NCI-H226 (cell line): ENCODE measurements at places on chromosomes 6 and 20.

DNA sequence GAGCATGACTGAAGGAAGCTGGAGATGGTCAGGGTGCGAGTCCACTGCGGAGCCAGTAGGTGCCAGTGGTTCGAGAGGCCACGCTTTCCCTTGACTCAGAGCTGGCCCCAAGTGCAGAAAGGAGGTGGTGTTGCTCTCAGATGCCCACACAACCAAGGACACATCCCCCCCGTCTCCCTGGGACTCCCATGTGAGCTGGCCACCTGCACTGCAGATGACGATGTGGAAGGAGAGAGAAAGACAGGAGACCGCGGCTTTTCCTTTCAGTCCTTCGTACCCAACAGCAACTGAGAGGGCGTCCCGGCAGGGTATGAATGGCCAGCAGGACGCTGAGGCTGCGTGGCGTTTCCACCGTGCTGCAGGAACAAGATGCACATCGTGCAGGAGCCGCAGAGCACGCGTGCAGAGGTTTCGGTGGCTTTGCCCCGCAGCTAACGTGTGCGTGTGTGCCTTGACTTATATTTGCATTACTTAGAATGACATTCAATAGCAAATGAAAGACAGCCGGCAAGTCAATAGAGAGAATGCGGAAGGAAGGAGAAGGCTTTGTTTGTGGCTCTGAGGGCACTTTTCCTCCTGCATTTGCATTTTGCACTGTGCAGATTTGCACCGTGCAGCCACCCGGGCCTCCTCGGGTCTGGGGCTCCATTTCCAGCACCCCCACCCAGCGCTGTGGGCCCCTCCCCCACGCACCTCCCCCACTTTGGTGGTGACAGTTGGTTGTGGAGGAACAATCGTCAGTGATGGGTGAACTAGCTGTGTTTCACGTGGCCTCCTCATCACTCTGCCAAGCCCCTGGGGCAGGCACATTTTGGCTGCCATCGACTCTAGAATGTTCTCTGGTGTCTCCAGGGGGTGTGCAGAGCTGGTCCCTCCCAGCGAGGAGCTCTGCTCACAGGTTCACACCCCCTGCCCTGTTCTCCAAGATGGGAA is 26.4 kb upstream of the BHLHE23 start:
- DNase-seq = no peak

DNA sequence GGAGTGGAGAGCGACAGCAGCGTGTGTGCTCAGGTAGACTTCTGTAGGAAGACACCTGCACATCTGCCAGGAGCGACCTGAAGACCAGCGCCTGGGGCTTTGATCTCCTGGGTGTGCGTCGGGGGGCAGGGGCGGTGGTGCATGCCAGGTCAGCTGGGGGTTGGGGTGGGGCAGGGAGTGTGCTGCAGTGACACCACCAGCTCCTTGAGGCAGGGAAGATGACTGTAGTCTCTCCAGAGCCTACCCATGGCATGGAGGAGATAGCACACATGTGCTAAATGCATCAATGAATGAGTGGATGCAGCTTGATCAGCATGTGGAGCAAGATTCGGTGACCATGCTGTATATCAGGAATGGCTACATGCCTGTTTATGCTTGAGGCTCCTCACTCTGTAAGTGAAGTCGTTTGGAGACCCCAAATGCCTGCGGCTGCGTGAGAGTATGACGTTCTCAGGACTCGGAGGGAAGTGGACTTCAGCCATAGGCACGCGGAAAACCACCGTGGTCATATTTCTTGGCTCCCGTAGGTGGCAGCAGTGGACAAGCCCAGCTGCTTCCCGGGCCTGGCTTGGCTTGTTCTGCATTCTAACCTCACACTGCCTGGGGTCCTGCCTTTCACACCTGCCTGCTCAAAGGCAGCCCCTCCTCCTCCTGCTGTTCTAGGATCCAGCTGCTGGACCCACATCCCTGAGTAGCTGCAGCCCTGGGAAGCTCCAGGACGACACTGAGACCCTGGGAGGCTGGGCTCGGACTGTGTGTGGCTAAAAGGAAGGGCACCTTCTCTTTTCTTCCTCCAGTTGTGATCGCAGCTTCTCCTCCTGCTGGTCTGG is 39.4 kb upstream of the KCNK16 start:
- DNase-seq = peak; percentile 48

DNA sequence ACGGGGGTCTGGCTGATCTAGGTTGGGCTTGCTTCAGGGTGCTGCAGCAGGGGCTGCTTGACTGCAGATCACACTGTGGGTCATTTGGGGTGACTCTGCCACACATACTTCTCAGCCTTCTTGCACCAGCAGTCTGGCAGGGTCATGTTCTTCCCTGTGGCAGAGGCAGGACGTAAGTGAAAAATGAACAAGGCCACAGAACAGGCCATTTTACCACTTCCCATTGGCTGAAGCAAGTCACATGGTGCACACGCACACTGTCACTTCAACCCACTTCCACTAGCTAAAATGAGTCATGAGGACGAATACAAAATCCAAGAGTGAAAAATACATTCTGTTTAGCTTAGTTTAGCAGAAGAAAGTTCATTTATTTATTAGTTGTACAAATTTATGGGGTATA is 168.6 kb upstream of the GGTLC1 start:
- no peak for DNase-seq

DNA sequence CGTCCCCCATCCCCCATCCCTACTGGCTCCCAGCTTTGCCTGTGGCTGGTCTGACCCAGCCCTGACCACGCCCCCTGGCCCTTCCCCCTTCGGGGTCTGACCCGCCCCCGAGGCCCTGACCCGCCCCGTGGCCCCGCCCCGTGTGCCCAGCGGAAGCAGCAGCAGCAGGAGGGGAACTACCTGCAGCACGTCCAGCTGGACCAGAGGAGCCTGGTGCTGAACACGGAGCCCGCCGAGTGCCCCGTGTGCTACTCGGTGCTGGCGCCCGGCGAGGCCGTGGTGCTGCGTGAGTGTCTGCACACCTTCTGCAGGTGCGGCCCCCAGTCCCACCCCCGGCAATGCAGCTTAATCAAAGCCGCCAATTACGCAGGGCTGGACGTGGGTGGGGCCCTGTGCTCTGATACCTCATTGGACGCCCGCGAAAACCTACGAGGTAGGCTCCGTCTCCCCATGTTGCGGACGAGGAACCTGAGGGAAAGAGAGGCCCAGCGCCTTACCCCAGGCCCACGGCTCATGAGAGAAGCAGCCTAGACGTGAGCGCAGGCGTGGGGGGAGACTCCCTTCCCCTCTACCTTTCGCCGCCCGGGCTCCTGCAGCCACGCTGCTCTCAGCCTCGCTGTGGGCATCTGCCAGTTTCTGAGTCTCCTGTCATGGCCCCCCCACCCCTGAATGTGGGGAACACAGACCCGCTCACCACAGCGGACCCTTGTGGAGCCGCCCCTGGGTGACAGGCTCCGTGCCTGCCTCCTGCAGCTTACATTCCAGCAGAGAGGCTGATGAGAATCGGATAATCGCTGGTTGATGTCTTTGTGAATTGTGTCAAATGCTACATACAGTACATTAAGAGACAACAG is 12.8 kb downstream of the RBCK1 start:
- DNase-seq = no peak

DNA sequence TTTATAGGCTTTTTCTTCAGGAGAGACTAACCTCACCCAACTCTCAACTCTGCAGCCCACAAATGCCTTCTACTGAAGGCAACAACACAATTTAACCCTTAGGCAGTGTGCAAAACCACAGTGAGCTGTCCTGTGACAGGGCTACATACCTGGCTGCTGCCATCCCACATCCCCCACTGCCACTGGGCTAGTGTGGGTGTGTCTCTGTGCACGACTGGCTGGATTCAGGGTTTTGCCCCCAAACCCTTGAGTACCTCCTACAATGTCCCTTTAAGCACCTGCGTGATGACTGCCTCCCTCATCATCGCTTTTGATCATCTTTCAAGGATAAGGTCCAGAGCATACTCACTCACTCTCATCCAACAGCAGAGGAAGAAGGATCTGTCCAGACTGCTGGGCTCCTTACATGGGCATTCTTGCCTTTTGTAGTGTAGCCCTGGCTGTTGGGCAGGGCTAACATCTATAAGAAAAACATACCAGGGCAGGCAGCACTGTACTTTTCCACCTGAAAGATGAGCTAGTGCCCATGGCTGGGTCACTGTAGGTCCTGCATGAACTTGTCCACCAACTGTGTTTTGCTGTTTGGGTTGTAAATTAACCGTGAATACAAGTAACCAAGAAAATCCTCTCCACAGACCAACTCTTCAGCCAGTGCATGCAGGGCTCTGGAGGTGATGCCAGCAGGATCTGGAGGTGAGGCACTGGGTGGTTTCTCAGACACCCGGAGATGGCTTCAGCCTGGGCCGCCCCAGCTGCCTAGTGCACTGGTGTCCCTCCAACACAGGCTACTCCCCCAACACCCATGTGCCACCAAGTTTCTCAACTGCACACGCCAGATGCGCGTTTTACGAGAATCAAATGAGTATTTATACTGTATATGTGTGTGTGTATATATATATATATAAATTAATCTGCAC is 45.2 kb downstream of the PLCG1 start:
- no peak for DNase-seq

- no peak for DNase-seq
Observed at GRCh38 chr20:22492497-22492896, 91.9 kb downstream of the FOXA2 start.

DNA sequence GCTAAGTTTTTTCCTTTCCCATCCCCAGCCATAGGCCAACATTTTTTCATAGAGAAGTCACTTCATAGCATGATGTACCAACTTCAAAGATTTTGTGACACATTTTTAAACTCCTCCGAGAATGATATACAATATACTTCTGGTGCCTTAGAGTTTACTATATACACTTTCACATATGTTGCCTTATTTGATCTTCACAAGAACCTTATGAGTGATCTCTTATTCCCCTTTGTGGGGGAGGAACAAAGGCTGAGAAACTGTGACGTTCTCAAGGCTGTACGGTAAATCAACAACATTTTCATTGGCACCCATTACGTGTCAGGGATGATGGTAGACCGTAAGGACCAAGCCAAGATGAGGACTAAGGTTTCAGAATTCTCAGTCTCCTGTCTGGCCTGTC is 130.0 kb downstream of the RFPL4B start:
- no peak for DNase-seq

- DNase-seq = no peak
Observed at GRCh38 chr20:13831476-13831875, 46.6 kb downstream of the NDUFAF5 start.

DNA sequence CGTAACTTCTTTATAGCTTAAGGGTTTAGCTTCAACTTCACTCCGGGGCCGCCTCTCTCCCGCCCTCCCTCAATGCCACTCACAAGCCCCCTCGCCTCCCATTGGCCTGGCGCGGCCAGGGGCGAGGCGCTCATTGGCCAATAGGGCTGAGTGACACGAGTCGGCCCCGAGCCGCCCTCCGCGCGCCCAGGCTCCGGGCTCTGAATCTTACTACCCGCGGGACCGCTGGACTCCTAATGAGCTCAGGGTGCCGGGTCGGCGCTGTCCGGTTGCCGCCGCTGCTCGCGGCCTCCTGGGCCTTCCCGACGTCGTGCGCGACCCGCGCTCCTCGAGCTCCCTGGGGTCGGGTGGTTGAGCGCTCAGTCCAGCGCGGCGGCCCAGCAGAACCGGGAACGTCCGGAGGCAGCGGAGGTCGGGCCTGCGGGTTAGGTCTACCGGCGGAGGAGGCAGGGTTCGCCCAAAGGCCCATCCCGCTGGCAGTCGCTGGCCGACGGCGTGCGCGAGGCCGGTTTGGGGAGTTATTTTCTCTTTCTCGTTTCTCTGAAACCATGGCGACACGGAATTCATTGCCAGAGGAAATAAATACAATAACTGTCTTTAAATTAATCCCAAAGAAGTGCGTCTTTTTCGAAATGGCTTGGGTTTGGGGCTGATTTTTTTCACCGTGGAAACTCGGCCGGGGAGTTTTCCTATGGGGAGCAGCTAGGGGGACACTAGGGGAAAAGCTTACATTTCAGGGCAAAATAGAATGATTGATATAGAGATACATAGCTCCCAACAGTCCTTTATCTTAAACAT is at the start of gene SIM1:
Gene SIM1, minus strand, starts transcription at position 19 of the 798 bp plus-strand sequence. CDS start 1,453 bp downstream, outside the sequence.
- no peak for DNase-seq

- no peak for DNase-seq
Observed at GRCh38 chr6:65790666-65791065, 83.6 kb upstream of the EYS start.

DNA sequence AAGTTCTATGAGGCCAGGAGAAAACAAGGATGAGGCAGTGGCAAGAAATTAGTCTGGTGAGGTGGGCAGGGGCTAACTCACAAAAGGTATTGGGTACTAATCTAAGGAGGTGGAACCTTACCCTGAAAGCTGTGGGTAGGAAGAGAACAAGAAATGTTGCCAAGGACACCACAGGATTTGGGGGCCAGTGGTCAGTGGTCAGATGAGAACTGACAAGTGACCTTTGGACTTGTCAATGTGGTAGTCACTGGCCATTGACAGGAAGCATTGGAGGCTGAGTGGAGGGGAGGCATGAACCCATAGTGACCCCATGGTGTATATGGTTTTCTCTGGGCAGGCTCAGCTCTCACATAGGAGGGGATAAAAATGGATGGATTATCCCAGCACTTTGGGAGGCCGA is 25.3 kb upstream of the SMIM29 start:
- no peak for DNase-seq

DNA sequence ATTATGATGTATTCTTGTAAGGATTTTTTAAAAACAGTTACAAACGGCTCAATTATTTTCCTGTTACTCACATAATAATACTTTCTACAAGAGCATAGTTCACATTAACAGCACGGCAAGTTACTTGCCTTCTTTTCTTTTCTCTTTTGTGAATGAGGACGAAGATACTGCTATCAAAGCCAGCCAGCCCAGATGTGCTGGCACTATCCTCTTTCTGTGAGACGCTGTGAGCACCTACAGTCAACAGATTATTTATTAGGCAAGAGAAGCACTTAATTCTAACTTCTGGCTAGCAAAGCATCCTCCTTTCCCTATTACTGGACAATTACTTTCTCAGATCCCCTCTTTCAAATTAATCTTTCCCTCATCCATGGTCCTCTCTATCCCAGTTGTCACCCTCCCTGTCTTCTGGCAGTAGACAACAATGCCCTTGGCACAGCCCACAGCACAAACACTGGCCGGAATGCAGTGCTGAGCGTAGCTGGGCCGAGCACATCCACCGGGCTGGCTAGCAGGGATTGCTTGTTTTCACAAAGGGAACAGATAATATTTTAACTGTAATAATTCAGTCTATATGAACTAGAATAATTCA is 262.1 kb downstream of the FOXC1 start:
- DNase-seq = no peak

DNA sequence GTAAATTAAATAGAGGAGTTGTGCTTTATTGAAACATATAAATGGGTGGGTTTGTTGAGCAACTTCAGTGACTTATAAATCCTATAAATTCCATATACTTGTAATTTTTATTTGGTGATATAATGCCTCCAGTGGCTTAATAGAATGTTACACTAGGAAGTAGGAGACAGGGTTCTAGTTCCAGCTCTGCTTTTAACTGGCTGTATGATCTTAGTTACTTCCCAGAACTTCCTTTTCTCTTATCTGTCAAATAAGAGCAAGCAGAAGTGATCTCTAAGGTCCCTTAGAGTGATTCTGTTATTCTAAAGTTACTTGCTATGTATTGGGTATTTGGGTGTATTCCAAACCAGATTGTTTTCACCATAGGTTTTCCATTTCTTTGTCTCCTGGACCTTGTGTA is 10.2 kb downstream of the ZSCAN23 start:
- no peak for DNase-seq
